ENCODE measurements at places on chromosomes 4 and X.

DNA sequence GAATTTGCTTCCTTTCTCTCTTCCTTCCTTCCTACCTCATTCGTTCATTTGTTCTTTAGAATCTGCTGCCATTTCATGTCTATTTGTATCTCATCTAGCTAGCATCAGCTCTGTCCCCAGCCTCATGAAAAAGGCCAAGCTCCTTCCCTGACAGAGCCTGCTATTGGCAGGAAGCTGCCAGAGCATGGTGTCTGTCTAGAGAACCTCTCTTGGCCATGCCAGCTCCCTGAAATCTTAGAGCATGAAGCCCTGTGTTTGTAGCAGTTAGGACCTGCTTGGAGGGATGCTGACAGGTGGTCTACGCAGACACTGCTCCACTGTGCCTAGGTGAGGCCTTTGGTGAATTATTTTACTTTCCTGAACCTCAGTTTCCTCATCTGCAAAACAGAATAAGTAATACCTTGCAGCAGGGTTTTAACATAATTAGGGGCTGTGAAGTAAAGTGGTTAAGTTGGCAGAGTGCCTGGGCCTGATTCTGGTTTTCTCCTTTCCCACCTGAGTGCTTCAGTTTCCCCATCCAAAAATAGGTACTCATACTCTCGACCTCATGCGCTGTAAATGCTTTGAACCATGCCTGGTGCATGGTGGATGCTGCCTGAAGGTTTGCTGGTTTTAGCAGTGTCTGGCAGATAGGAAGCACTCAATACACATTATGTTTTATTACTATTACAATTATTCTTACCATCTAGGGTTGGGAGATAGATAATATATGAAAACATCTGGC lies 4.7 kb downstream of the PTTG2 start:
- DNase-seq: no peak

DNA sequence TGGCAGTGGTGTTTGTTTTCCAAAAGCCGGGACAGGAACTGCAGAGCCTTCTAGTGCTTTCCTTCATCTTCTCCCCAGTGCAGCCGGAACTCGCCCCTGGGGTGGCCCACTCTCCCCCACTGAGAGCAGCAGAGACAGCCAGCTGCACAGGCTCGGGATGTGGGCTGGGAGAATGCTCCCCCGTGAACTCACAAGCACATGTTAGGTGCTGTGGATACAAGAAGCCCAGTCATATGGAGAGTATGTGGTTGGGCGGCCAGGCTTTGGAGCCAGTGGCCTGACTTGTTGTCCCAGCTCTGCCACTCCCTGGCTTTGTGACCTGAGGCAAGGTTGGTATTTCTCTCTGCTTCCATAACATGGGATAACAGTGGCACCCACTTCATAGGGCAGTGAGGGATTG lies 9.4 kb upstream of the KIAA0232 start:
- no peak for DNase-seq

DNA sequence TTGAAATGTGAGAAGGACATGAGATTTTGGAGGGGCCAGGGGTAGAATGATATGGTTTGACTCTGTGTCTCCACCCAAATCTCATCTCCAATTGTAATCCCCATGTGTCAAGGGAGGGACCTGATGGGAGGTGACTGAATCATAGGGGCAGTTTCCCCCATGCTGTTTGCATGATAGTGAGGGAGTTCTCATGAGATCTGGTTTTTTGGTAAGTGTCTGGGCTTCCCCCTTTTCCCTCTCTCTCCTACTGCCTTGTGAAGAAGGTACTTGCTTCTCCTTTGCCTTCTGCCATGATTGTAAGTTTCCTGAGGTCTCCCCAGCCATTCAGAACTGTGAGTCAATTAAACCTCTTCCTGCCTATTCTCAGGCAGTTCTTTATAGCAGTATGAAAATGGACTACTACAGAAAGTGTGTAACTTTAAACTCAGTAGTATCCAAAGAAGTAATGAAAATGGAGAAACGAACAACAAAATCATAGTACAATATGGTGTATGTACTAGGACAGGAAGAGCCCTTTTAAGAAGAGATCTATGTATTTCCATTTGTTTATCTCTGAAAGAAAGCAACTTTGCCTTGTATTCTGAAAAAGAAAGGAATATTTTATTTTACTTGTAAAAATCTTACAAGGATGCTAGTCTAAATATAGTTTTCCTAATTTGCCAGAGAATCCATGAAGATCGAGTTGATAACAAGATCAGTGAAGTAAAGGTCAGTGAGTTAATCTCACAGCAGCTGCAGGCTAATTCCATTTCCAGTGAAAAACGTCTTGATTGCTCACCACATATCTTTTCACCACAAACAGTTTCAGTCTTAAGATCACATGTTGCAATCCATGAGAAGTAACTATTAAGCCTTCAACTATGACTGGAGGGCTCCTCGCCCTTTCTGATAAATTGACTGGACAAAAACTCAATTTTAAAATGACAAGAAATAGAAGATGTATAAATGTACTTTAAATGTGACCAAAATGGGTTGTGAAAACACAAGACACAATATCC lies 20.5 kb downstream of the PKD2 start:
- DNase-seq: no peak

- DNase-seq: no peak
Observed at GRCh38 chrX:124232523-124233201, 99.8 kb upstream of the TEX13D start.

DNA sequence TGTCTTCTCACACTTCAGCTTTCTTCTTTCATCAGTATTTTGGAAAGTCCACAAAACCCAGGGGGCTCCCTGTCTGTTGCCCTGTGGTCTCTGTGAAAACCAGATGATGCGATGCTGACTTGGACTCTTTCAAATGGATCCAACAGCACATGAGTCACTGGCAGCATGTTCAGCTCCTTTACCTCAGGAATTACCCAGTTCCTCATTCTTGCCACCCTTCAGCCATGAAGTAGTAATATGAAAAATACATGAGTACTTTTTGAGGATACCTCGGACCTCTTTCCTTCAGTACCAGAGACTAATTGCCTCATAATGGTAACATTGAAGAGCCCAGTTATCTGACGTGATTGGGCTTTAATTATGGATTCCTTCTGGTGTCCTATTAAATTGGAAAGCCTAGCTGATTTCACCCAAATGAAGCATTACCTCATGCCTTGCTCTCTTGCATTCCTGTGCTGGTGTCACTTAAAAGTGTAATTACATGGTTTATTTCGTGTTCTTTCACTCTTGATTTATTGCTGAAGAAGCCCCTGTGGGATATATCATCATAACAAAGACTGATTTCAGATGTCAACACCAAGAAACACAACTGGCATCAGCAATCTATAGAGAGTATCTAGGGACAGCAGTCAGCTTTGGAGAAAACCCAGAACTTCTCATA lies 63.4 kb downstream of the NFKB1 start:
- no peak for DNase-seq

DNA sequence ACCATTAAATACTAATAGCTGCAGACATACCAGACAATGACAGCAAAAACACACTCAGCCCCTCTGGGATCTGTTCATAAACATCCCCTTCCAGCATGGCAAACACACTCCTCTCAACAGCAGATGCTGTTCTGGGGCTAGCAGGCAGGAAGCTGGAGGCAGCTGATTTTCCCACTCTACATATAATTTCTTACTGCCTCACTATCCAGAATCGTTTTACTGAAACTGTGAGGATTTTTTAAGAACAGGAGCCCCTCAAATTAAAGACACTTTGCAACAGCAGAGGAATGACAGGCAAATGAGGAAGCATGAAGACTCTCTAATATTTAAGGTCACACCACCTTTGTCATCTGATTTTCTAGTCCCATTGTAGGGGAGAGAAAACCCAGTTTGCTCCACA lies 2.2 kb downstream of the MAPK10 start:
- DNase-seq: no peak

DNA sequence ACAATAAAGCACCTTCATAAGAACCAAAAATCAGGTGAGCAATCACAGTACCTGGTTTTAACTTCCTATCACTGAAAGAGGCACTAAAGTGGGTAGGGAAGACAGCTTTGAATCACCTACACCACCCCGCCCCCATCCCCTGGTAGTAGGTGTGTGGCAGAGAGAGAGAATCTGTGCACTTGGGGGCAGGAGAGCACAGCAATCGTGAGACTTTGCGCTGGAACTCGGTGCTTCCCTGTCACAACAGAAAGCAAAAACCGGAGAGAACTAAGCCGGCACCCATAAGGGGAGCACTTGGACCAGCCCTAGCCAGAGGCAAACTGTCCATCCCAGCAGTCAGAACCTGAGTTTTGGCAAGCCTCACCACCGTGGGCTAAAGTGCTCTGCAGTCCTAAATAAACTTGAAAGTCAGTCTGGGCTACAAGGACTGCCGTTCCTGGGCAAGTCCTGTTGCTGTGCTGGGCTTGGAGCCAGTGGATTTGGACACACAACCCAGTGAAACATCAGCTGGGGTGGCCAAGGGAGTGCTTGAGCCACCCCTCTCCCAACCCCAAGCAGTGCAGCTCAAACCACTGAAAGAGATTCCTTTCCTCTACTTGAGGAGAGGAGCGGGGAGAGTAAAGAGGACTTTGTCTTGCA lies 32.1 kb downstream of the NDUFB11 start:
- DNase-seq: no peak

DNA sequence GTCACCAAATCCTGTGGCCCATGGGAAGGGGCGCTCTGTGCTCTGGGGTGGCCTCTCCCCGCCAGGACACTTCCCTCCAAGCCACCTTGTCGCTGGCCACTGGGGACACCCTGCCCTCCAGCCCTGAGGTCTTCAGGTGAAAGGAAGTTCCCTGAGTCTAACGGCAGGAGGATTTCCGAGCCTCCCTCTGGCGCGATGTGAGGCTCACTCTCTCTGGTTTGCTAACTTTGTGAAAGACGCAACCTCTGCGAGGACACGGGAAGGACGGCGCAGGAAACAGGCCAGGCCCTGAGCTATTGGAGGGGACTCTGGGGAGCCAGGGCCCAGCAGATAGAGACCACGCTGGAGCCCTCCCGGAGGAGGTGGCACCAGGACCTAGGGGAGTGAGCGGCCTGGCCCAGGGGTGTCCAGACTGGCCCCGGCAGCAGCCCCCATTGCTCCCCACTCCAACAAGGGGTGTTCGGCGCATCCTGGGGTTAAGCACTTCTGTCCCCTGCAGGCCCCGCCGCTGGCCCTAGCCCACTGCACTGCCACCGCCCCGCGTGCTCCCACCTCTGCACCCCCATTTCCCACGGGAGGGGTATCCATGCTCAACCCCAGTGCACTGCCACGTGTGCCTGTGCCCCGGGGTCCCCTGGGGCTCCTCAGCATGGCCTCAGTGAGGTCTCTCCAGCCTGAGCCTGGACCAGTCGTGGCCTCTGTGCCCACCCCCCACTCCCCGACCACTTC lies 72.2 kb upstream of the MXD4 start:
- no peak for DNase-seq

GRCh38 chr4:3168029-3168428 lies 80.9 kb upstream of the MSANTD1 start:
- no peak for DNase-seq

DNA sequence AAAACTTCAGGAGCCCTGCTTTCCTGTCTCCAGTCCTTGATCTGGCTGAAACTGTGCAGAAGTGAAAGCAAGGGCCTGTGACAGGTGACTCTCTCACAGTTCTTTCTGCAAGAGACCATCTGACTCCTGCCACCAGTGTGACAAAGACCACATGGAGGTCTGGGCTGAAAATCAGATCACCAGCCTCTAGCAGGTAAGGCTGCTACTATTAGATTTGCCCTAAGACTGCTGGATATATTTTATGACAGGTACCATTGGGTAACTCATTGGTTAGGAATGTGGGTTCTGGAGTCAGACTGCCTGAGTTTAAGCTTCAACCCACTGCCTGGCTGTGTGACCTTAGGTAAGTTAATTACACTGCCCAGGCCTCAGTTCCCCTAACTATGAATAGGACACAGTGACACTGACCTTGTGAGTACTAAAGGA lies 163.3 kb upstream of the SLC7A11 start:
- DNase-seq: no peak

DNA sequence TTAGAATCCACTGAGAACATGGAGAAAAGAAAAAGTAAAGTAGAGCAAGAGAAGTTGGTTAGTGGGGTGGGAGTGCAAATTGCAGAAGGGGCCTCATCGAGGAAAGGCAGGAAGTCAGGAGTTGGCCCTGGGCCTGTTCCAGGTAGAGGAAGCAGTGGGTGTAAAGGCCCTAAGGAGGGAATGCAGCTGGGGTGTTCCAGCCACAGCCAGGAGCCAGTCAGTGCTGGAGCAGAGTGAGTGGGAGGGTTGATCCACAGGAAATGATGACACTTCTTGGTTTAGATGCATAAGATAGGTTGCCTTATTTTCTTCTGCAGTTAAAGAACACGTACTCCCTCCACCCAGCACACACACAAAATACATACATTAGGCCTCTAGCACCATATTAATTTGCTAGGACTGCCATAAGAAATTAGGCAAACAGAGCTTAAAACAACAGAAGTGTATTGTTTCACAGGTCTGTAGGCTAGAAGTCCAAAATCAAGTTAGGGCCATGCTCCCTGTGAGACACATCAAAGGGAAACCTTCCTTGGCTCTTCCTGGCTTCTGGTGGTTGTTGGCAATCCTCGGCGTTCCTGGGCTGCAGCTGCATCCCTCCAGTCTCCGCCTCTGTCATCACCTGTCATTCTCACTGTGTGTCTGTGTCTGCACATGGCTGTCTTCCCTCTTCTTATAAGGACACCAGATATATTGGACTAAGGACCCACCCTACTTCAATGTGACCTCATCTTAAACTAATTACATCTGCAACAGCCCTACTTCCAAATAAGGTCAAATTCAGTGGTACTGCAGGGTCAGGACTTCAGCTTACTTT lies 205.9 kb downstream of the AASDH start:
- no peak for DNase-seq

DNA sequence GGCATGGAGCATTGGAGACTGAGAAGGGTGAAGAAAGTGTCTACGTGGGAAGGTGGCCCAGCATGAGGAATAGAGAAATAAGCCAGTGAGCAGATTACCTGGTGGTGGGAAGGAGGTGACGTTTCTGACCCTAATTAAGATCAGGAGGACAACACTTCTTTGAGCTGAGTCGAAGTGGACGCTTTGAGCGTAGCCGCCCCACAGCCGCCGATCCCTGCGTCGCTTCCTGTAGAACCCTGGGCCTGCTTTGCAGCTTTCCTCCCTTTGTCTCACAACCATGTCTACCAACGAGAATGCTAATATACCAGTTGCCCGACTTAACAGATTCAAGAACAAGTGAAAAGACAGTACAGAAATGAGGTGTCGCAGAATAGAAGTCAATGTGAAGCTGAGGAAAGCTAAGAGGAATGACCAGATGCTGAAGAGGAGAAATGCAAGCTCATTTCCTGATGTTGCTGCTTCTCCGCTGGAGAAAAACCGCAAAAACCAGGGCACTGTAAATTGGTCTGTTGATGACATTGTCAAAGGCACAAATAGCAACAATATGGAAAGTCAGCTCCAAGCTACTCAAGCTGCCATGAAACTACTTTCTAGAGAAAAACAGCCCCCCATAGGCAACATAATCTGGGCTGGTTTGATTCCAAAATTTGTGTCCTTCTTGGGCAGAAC lies 6.4 kb upstream of the ANTXR2 start:
- DNase-seq: no peak

- no peak for DNase-seq
Observed at GRCh38 chr4:147821555-147821954, 89.7 kb downstream of the ARHGAP10 start.

- DNase-seq: no peak
Observed at GRCh38 chr4:86446996-86447395, 87.1 kb upstream of the MAPK10 start.

GRCh38 chrX:114075073-114075673 lies 508.7 kb upstream of the HTR2C start:
- DNase-seq: no peak

Data from cerebellar nuclear complex (tissue), 1 donor.